ENCODE measurements at places on chromosomes 5 and 9. TPM values are rescaled to one million over a fixed set of nuclear protein-coding genes. Genes with fewer than 3 reads are reported as not detected.

CCDC192 gene
- total RNA-seq: not detected

ADAMTS13 gene
- total RNA-seq: 3.4 TPM

STK32A gene
- not detected for total RNA-seq

FOXD4 gene
- 0.23 TPM for total RNA-seq

APBA1 gene
- total RNA-seq: 0.05 TPM

NUTM2G gene
- total RNA-seq: not detected

All from Panc1 (cell line).